Activated CD8-positive, alpha-beta memory T cell treated with anti-CD3 and anti-CD28 coated beads for 1 hour (primary cell): ENCODE measurements at places on chromosomes 3 and 15.

DNA sequence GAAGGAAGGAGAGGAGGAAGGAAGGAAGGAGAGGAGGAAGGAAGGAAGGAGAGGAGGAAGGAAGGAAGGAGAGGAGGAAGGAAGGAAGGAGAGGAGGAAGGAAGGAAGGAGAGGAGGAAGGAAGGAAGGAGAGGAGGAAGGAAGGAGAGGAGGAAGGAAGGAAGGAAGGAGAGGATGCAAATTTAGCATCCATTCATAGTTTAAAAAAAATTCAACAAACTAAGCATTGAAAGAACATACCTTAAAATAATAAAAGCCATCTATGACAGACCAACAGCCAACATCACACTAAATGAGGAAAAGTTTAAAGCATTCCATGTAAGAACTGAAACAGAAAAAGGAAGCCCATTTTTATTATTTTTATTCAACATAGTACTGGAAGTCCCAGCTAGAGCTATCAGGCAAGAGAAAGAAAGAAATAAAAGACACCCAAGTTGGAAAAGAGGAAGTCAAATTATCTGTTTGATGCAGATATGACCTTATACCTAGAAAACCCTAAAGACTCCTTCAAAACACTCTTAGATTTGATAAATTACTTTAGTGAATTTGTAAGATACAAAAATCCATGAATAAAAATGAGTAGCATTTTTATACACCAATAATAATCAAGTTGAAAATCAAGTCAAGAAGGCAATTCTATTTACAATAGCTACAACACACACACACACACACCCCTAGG lies 52.2 kb upstream of the FXR1 start:
- DNase-seq = no peak

- DNase-seq = no peak
These were observed 72.2 kb downstream of the LEKR1 start for GRCh38 chr3:156898296-156898880.

DNA sequence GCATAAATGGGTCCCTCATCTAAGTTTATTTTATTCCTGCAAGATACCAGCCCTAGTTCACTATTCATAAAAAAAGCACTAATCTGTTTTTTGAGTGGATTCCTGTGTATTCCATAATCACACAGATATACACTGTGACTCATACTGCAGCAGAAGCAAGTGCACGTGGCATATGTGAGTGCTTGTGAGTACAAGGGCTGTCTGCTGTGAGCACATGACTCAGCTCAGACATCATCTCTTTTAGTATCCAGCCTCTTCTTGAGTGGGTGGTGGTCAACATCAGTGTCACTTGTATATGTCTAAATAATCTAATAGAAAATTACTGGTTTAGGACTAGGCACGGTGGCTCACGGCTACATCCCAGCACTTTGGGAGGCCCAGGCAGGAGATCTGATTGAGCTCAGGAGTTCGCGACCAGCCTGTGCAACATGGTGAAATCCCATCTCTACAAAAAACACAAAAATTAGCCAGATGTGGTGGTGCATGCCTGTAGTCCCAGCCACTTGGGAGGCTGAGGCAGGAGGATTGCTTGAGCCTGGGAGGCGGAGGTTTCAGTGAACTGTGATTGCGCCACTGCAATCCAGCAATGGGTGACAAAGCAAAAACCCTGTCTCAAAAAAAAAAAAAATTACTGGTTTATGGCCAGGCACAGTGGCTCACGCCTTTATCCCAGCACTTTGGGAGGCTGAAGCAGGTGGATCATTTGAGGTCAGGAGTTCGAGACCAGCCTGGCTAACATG lies 49.8 kb downstream of the NIPA2 start:
- DNase-seq = no peak

DNA sequence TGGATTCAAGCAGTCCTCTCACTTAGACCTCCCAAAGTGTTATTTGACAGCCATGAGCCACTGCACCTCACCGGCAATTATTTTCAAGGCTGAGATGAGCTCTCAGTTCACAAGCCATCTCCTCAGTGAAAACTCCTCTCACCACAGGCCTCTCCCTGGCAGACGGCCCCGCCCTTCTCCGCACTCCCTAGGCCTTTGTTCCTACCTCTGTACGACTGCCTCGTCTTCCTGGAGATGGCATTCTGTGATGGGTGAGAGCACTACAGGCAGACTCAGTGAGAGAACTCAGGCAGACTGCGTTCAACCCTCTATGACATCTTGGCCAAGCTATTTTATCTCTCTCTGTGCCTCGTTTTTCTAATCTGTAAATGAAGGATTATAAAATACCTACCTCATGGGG lies 67.0 kb upstream of the TPM1 start:
- DNase-seq = no peak

DNA sequence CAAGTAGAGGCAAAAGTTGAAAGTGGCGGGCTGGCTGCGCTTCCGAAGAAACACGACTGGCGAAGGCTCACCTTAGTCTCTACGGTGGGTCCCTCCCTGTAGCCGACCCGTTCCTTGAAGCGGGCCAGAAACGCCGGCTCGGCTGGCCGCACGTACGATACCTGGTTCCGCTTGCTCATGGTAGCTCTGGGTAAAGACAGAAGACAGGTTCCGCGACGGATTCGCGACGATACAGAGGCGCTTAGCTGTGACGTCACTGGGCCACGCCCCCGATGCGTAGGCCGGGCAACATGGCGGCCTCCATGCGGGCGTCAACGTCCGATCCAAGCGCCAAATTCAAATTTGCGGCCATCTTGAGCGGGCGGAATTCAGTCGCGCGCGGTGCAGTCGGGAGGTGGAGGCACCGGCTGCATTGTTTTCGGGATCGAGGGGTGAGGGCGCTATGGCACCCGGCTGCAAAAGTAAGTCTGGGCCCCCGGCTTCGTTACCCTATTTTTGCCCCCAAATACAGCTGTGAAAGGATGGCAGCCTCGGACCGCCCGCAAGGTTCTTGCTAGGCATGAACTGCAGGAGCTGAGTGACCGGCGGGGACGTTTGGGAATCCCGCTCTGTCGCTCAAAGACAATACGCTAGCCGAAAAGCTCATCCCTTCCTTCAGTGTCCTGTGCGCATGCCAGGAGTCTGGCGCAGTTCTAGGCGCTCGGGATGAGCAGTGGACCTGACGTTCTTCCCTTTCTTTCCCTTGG lies at the start of the genes KIAA1143 and KIF15:
TSS of gene KIAA1143 (minus strand) at position 196 of the 746 bp plus-strand sequence. CDS start at position 179, 17 bp downstream.
TSS of gene KIF15 (plus strand) at position 371 of the 746 bp plus-strand sequence. CDS start at position 443, 72 bp downstream.
- peak; percentile 98 for DNase-seq

GRCh38 chr15:65571971-65572370 lies 39.0 kb downstream of the INTS14 start:
- DNase-seq = no peak

- no peak for DNase-seq
These were observed 165.5 kb downstream of the VGLL4 start for GRCh38 chr3:11478167-11478566.

GRCh38 chr15:55394694-55395093 lies 13.5 kb downstream of the CCPG1 start:
- no peak for DNase-seq

GRCh38 chr15:50251638-50252182 lies 13.8 kb downstream of the HDC start:
- DNase-seq = no peak

GRCh38 chr3:196251918-196252317 lies 35.6 kb downstream of the SLC51A start:
- no peak for DNase-seq

DNA sequence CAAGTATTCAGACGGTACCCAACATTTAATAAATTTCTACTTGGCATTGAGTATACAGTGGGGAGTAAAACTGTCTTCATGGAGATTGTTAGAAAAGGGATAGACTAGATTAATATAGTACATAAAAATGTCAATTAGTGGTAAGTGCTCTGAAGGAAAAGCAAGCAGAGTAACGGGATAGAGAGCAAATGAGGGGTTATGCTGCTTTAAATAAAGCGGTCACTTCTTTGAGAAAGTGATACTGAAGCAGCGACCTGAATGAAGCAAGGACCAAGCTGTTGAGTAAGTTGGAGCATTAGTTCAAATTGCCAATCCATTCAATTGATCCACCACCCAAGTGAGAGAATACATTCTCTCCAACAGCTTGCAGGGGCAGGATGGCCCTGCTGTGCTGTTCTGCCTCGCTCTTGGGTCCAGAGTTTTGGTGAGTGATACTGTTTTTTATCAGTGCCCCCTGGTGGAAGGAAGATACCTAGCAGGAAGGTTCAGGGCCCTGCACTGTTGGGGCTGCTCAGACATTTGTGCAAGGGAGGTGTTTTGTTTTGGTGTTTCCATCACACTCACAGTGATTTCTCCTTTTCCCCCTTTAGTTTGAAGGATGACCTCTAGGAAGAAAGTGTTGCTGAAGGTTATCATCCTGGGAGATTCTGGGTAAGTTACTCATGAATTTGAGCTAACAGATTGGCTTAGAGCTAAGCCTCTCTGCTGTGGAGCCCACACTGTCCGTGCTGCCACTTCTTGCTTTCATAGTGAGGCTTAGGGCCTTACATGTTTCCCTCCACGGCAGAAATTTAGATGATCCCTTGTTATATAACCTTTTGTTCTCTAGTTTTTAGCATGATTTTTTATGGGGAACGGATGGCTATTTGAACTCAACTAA lies 69.0 kb downstream of the RAB7A start:
- DNase-seq = peak; percentile 33

GRCh38 chr3:180063783-180064182 lies 27.0 kb upstream of the PEX5L start:
- no peak for DNase-seq

GRCh38 chr3:102174312-102174712 lies 260.5 kb upstream of the ZPLD1 start:
- DNase-seq = no peak

GRCh38 chr3:129424185-129424841 lies 4.1 kb downstream of the EFCAB12 start:
- DNase-seq = no peak

DNA sequence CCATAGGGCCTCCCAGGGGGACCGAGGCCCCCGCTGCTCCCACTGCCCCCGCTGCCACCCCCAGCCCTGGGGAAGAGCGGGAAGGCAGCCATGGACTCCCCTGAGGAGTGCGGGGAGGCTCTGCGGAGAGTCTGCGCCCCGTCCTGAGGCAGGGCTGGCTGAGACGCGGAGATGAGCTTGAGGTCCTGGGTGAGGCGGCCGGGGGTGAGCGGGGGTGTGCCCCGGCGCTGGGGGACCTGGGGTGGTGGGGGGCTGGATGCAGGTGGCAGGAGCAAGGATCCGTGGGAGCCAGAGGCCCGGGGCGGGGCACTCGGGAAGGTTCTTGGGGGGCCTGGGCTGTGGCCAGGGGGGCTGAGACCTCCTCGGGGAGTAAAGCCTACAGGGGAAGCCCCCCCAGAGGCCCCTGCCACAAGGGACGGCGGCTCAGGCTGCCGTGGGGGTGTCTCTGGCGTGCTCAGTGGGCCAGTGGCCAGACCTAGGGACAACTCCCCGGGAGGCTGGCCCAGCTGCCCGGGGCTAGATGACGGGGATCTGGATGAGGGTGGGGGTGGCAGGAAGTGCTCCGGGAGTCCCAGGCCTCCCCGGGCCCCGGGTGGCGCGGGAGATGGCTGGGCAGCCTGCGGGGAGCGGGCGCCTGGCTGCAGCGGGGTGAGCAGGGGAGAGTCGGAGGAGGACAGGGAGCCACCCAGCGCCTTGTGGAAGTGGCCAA lies 45.9 kb downstream of the HCN4 start:
- no peak for DNase-seq

- no peak for DNase-seq
These were observed 35.4 kb downstream of the MAPK6 start for GRCh38 chr15:52054381-52054780.

GRCh38 chr3:67290438-67290837 lies 292.3 kb downstream of the KBTBD8 start:
- DNase-seq = no peak

DNA sequence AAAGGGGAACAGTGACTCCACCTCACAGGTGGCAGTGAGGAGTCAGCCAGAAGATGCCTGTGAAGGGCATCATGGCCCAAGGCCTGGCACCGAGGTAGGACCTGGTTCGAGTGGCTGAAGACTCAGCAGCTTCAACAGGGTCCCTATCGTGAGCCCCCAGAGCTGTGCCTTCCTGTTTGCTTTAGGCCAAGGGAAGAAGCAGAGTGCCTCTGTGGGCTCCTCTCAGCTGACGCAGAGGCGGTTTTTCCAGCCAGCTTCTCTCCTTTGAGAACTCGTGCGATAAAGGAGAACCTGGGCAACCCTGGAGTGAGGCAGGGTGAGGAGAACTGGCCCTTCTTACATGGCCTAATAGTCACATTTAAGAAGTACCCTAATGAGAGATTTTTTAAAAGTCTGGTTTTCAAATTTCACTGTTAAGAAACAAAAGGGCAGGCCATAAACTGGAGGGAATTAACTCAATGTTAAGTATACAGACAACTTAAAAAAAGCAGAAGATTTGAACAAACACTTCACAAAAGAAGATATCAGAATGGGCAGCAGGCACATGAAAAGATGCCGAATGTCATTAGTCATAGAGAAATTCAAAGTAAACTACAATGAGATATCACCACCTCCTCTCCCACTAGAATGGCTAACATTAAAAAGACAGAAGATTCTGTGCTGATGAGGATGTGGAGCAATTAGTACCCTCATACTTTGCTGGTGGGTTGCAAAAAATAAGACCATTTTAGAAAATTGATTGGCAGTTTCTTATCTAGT lies 23.1 kb upstream of the MRPS22 start:
- no peak for DNase-seq

GRCh38 chr15:91522605-91523332 lies 330.7 kb upstream of the SLCO3A1 start:
- DNase-seq = no peak

- no peak for DNase-seq
These were observed 59.2 kb downstream of the TMOD3 start for GRCh38 chr15:51888593-51889195.

DNA sequence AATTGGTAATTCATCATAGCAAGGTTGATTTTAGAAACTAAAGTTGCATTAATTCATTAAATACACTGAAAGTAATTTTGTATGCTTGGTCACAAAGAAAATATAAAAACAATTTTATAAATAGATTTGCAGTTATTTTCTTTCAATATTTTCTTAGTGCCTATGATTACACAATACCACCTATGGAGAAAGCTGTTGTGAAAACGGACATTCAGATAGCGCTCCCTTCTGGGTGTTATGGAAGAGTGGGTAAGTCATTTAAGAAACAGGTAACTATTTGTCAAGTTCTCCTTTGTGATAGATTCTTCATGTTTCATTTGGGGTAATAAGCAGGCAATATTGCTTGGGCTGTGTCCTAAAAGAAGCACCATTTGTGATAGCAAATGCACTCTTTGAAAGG lies 3.0 kb downstream of the DUT start:
- DNase-seq = no peak
